Activated naive CD4-positive, alpha-beta T cell treated with anti-CD3 and anti-CD28 coated beads, Interleukin-2, amount 10 ng/mL, durations not matched to agents 7 days and 5 days (primary cell): ENCODE measurements at places on chromosomes 13 and 19.

- no peak for DNase-seq
These were observed 40.6 kb downstream of the COL4A2 start for GRCh38 chr13:110347535-110348308.

GRCh38 chr19:55467236-55468053 is 2.9 kb upstream of the C19orf85 start:
- DNase-seq, result peak; percentile 76

DNA sequence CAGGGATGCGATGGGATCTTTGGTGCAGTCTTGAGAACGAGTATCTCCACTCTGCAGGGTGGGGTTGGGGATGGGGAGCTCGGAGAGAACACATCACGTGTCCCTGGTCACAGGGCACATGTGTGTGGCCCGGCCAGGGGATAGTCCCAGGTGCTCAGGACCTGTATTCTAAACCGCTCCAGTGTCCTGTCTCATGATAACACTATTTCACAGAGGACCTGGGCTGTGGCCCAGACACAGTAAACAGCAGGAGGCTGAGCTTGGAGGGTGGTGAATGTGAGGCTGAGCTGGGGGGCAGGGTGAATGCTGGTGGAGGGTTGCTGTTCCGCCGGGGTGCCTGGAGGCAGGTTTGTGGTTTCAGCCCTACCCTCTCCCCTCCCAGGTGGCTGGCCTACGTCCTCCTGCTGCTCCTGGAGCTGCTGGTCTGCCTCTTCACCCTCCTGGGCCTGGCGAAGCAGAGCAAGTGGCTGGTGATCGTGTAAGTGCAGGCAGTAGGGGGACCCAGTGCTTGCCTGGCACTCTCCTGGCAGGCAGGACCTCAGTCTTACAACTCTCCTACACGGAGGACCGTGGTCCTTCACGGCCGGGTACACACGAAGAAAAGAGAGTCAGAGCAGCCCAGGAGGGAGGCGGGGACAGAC is 11.1 kb downstream of the TTYH1 start:
- DNase-seq, result no peak

DNA sequence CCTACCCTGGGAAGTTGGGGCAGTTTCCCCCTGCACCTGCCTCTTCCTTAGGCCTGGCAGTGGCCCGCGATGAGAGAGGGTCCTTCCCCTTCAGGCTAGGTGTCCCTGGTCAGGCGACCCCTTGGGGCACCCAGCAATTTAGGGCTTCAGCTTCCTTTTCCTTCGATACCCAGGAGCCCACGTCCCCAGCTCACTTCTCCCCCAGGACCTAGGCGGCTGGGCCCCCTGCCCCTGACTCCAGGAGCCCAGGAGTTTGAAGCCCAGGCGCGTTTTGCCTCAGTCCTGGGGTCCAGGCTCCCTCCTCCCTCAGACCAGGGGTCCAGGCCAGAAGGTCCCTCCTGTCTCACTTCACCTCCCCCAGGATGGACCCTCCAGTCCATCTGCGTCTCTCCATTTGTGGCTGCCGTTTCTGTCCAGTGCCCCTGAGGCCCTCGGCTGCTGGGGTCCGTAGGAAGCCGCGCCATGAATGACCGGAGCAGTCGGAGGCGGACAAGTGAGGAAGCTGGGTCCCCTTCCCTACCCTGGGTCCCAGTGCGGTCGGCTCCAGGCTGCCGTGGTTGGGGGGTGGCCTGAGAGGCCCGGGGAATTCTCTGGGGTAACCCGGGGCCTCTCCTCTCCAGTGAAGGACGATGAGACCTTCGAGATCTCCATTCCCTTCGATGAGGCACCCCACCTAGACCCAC is 714 bp downstream of the CCDC106 start:
- no peak for DNase-seq

GRCh38 chr19:12986726-12987125 is 8.5 kb upstream of the NFIX start:
- DNase-seq, result no peak

GRCh38 chr19:9868983-9869617 is 34.0 kb downstream of the PIN1 start:
- no peak for DNase-seq

DNA sequence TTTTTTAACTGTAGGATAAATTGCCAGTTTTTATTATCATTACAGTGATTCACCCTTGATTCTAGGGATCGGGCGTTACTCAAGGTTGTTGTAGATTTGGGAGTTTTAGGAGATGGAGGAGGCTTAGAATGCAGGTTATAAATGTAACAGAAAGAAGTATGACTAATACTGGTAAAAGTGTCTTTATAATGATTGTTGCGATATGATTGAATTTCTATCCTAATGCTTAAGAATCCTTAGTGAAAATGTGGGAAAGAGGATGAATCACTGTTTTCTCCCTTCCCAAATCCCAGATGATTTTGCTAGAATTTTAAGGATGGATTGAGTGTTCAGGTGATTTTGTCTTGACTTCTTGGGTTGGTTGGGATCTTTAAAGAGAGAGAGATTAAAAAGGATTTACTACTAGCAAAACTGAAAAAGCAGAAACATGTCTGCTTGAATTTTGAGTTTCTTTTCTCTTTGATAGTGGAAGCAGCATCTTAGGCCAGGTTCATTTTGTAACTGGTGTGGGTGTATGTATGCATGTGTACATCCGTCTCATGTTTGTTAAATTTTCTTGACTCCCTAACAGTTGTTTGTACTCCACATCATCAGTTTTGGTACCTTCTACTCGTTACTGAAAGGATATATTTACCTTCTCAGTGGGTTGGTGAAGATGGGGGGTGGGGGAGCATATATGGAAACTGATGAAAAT is 25.9 kb downstream of the ARHGAP35 start:
- DNase-seq, result no peak

- DNase-seq, result peak; percentile 21
These were observed 1.1 kb downstream of the SHISA2 start for GRCh38 chr13:26050568-26051230.

DNA sequence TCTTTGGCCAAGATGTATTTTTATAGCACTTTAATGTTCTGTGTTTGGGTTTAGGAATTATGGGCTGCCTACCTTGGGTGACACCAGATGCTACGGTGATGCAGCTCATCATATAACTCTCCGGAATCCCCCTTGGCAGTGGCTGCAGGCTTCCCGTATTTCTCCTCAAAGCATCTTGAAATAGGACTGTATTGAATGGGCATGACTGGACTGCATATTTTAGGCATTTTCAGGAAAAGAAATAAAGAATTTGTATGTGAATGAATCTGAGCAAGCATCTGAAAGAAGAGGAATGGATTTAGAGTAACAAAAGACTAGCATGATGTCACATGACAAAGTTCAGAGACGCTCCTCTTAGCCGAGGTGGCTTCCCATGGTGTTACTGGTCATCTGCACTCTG is 70.6 kb downstream of the DGKH start:
- no peak for DNase-seq

- no peak for DNase-seq
These were observed 15.4 kb downstream of the CERS4 start for GRCh38 chr19:8224394-8225145.

GRCh38 chr13:94858856-94859255 is 146.5 kb upstream of the SOX21 start:
- no peak for DNase-seq

GRCh38 chr13:26538363-26539317 is 18.8 kb upstream of the WASF3 start:
- DNase-seq, result no peak

DNA sequence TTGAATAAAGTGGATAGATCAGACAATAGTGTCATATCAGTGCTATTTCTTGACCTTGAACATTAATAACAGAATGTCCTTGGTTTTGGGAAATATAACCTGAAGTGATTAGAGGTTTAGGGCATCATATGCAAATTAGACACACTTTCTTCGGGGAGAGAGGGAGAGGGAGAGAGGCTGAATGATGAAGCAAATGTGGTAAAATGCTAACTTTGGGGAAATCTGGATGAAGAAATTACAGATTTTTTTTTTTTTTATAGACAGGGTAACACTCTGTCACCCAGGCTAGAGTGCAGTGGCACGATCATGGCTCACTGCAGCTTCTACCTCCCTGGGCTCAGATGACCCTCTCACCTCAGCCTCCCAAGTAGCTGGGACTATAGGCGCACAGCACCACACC is 3.9 kb upstream of the NCR1 start:
- DNase-seq, result no peak

GRCh38 chr19:46955813-46956371 is 63.7 kb upstream of the NPAS1 start:
- DNase-seq, result no peak

GRCh38 chr13:46542833-46543232 is 10.1 kb upstream of the LRCH1 start:
- DNase-seq, result no peak

DNA sequence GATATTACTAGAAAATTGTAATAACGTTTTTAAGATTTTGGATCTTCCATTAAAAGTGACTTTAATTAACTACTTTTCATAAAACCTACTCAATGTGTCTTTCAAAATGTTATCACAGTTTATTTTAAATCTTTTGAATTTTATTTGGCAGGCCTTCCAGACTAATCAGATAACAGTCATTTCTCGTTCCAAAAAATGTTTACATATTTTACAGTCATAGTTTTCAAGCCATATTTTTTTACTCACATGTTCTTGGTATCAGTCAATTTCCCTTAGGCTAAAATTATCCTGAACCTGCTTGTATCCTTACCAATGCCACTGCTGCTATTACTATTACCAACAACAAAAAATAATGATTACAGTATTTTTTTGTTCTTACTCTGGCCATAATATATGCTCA is 1783.5 kb downstream of the SLITRK5 start:
- DNase-seq, result no peak

- no peak for DNase-seq
These were observed 1193.1 kb downstream of the EFNB2 start for GRCh38 chr13:105342281-105342820.

- peak; percentile 60 for DNase-seq
These were observed 46.3 kb downstream of the CCNE1 start for GRCh38 chr19:29858000-29858596.

- DNase-seq, result no peak
These were observed 62.8 kb downstream of the ARHGEF7 start for GRCh38 chr13:111177921-111178320.

GRCh38 chr13:29844441-29844840 is 6.0 kb downstream of the UBL3 start:
- DNase-seq, result no peak

DNA sequence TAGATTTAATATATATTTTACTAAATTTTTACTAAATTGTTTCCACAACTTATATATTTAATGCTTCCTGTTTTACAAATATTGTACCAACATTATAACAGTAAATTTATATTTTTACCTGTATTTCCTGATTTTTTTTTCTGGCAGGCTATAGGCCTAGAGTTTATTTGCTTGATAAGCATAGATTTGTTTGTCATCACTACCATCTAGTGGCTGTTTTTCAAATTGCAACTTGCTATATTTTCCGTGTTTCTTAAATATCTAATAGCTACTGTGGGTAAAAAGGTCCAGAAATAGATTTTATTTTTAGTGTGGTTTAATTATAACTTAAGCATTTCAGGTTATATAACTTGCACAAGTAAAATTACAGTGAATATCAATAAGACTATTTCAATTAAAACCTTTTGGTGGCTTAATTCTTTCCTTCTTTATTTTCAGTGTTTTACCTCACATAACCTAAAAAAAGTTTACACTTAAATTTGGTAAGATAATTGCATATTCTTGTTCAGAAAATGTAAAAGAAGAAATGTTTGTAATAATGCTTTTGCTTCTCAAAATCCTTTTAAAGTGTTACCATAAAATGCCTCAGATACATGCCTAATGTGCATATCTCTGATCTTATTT is 60.6 kb downstream of the NDFIP2 start:
- DNase-seq, result no peak

DNA sequence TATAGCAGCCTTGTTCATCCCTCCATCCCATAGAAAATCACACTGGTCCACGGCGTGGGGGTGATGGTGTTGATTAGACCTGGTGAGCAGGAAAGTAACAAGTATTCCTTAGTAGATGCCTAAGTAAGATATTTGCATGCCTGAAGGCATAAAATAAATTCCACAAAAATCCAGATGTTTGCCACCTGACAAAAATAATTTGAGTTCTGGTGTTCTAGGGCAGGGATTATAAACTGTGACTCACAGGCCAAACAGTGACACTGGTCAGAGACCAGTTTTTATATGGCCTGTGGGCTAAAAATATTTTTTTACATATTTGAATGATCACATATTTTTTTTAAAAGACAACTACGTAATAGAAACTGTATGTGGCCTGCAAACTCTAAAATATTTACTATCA is 310.7 kb downstream of the RFC3 start:
- DNase-seq, result no peak
